ENCODE measurements at places on chromosomes 3 and 15.

GRCh38 chr3:70871909-70872656 is 559.6 kb upstream of the MDFIC2 start:
- DNase-seq, result peak; percentile 72

- DNase-seq, result no peak
Measured at GRCh38 chr3:159560214-159560979, 428.2 kb upstream of the IL12A start.

GRCh38 chr15:93028632-93029213 is 60.3 kb downstream of the RGMA start:
- DNase-seq, result peak; percentile 88

DNA sequence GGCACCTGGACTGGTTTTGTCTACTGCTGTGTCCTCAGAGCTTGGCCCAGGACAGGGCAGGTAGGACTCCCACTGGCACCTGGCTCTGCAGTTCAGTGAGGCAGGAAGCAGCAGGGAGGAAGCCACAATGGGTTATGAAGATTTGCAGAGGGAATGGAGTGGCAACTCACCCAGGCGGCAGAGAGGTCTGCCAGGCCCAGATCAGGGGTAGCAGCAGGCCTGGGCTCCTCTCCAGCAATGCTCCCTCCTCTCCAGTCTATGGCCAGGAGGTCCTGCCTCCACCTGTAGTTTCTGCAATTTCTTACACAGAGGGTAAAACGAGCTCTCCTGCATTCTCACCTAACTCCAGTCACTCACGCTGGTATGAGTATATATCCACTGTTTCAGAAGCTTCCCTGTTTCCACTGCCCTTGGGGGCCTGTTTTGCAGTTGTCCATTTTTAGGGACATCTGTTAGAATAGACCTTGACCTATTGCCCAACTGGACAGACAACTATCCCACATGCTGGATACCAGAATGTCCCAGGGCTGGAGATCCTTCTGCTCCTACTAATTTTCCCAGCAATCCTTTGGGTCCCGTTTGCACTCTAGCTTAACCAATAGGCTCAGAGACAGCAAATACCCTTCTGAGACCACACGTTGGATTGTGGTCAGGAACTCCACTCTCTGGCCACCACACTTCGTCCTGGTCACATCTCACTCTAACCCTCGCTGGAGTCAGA is 35.2 kb downstream of the HMCES start:
- DNase-seq, result peak; percentile 29

DNA sequence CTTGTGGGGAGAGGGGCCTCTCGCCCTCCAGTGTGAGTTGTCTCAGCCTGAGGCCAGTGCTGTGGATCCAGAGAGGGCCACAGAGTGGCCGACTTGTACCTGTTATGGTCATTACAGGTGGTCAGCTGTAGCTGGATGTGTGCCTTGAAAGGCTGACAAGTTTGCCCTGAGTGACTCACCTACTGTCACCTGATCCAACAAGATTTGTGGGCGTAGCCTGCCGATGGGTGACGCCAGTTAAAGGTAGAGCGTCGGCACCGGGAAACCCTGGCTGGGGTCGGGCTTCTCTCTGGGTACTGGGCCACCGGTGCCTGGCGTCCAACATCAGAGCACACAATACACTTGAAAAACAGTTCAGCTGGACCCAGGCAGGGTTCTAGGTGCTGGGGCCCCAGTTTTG is 2.8 kb upstream of the ISG20 start:
- DNase-seq, result no peak

- no peak for DNase-seq
Measured at GRCh38 chr15:85490856-85491255, 110.5 kb downstream of the AKAP13 start.

DNA sequence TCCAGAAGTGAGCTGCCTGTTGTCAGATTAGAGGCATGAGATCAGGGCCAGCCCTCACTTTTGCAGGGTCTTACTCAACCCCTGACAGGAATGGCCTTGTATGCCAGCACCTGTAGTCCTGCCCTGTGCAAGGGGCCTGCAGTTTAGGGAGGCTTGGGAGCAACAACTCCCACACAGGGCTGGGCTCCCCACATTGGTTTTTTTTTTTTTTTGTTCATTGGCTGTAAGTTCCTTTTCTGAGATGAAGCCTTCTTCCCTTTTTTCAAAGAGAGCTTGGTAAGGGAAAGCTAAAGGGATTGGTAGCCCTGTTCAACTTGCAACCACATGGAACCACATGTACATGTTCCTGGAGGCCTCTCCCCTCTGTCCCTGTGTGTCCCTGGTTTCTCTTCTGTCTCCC is 46.4 kb downstream of the TNFAIP8L3 start:
- no peak for DNase-seq

GRCh38 chr3:140189267-140189666 is 254.3 kb downstream of the CLSTN2 start:
- DNase-seq, result no peak

- DNase-seq, result no peak
Measured at GRCh38 chr15:45603881-45604280, 16.7 kb downstream of the BLOC1S6 start.

GRCh38 chr3:25888892-25889524 is 99.1 kb downstream of the OXSM start:
- no peak for DNase-seq

DNA sequence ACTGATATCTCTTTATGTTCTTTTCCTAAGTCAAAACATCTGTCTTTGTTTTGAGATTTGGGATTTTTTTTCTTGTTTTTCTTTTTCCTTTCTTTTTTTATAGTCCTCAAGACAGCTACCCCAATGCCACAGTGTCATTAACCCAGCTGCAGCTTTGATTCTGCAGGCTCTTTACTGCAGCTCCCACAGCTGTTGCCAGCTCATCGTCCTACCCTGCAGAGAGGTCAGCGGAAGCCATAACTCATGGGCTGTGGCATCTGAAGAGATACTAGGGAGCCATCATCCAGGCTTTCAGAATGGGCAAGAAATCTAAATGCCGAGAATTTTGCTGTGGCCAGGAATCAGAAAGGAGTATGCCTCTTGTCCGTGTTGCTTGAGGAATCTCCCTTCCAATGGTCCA is 44.3 kb upstream of the SLC24A5 start:
- no peak for DNase-seq

- peak; percentile 11 for DNase-seq
Measured at GRCh38 chr3:10703875-10704274, 112.2 kb upstream of the SLC6A11 start.

- no peak for DNase-seq
Measured at GRCh38 chr15:48112242-48112641, 8.5 kb upstream of the SLC24A5 start.

DNA sequence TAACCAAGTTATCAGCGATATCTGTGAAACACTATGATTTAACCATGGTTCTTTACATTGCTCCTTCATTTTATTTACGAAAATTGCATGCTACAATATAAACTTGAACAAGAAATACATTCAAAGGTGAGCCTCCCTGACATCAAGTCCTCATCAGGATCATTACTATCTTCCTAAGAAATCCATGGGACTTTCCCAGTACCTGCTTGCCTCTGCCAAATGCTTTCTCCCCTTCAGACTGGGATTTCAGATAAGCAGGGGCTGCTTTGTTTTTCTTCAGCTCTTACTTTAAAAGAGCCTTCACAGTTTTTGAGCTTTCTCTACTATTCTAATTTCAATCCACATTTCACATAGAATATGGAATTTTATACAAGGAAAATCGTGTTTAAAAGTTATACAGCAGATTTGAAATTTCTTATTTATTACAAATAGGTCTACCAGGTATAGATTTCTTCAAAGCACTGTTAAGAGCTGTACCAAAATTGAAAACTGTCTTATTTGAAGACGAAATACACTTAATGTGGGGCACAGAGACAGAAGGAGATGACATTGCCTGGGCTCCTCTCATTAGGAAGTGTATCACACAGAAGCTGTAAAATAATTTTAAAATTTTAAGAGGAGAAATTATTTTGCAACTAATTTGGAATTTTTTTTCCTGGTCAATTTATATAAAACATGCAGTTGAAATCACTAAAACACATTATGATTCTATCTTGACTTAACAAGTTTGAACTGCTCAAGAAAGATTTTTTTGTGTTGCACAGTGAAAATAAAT is 615.0 kb upstream of the AGTR1 start:
- no peak for DNase-seq

GRCh38 chr15:48896869-48897814 is 19.2 kb downstream of the EID1 start:
- no peak for DNase-seq

DNA sequence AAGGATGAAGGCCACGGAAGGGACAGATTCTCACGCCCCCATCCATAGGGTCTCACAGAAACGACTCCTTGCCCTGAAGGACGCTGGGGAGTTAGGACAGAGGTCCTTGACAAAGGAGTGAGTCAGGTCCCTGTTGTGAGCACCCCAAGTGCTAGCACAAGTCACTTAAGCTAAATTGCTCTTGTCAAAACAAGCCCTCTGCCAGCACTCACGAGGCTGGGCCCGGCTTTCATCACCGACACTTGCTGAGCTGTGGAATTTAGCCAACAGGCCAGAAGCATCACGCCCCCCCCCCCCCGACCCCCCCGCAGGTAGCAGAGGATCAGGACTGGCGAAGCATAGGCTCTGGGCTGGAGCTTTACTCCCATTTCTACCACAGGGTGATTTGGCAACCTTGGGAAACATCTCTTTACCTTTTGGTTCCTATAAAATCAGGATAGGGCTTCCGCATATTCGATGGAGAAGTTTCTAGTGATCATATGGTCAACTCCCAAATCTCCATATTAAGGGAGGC is 75.4 kb downstream of the ADCY5 start:
- DNase-seq, result no peak

DNA sequence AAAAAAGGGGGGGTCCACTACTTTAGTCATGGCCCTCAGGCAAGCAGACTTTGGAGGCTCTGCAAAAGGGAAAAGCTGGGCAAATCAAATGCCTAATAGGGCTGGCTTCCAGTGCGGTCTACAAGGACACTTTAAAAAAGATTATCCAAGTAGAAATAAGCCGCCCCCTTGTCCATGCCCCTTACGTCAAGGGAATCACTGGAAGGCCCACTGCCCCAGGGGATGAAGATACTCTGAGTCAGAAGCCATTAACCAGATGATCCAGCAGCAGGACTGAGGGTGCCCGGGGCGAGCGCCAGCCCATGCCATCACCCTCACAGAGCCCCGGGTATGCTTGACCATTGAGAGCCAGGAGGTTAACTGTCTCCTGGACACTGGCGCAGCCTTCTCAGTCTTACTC is 15.3 kb downstream of the ZMAT3 start:
- DNase-seq, result no peak

DNA sequence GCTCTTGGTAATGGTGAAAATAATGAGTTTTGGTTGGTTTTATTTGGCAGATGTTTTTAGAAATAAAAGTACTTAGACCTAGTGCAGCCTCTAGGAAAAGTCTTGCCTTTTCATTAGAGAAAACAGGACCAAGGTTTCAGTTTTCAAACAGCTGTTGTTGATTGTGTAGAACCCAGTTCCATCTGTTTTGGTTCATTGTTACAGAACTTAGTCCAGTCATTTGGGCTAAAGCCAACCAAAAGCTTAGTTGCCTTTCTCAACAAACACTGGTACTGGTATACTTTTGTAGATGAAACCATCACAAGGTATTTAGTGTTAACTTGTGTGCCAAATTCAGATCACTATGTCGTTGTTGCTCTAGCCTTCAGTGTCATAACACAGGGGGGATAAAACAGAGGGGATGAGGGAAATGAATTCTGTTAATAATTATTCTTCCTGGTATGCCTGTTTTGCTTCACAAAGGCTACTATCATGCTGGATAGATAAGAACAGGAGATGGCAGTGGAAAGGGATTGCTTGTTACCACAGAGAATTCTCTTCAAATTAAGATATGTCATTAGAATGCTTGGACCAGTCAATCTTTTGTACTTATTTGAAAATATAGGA is 12.6 kb upstream of the APH1B start:
- DNase-seq, result no peak

GRCh38 chr3:73716418-73716817 is 91.7 kb upstream of the PDZRN3 start:
- no peak for DNase-seq

GRCh38 chr3:33665294-33665693 is 52.8 kb downstream of the CLASP2 start:
- no peak for DNase-seq

GRCh38 chr3:89955156-89955555 is 847.7 kb downstream of the EPHA3 start:
- DNase-seq, result no peak

DNA sequence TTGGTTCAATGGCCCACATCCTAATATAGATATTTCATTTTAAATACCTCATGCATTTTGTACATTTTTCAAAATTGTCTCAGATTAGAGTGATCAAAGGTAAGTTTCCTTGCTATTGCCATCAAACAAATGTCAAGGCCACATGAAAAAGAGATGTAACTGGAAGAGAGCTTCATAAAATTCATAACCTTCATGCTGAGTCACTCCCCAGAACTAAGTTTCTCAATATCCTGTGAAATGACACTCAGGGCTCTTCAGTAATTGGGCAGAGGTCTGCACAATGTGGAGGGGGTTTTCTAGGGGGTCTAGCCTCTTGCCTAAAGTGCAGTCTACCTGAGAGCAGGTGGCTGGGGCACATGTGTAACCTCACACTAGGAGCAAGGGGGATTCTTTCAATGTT is 152.2 kb upstream of the SLC2A2 start:
- DNase-seq, result no peak

GRCh38 chr3:161265916-161266571 is 44.9 kb downstream of the NMD3 start:
- DNase-seq, result no peak

DNA sequence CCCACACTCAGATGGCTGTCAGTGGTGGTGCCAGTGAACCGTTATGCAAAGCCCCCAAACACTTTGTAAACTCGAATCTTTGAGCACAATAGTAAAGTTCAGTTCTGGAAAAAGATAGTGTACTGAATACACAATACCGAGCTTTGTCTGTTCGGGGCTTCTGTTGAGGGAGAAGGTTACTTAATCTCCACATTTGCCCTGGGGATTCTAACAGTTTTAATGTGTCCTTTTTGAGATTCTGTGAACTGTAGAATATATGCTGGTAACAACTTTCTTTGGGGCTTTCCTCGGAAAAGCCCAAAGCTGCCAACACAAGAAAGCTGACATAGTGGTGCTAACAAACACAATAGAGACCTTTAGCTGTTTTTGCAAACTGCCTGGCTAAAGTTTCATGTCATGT is 686.5 kb downstream of the ROBO1 start:
- DNase-seq, result no peak

DNA sequence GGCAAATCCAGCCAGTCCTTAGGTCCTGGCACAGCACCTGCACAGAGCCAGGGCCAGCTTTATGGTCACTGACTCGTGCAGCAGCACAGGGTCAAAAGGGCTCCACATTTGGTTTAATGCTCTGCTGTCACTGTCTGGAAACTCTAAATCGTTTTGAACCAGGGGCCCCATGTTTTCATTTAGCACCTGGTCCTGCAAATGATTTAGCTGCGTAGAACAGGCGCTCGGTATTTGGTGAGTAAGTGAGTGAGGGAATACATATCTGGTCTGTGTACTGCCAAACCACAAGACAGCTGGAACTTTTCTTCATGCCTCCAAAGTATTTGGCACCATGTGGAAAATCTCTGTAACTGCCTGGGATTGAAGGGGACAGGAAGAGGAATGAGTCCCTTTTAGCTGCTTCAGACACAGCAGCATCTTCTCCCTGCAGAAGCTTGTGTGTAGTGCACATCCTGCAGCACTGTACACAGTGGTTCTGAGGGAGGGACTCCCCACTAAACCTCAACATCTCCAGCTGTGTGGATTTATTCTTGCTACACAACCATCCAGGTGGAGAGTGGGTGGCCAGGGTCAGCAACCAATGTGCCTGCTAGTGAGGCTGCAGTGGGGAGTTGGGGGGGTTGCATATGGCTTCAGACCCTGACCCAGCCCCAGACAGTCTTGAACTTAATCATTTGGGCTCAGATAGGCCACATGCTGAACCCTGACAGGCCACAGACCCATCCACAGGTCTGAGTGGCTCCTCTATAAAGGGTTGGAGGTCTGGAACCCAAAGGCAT is 1.1 kb downstream of the SH2D7 start:
- DNase-seq, result peak; percentile 65
